ENCODE measurements at places on chromosomes 2 and 18.

GRCh38 chr2:14513903-14514302 is 118.6 kb upstream of the LRATD1 start:
- DNase-seq: no peak

- DNase-seq: no peak
Measured at GRCh38 chr18:55647331-55647730, 59.3 kb upstream of the TCF4 start.

- no peak for DNase-seq
Measured at GRCh38 chr2:218788529-218789255, 6.7 kb downstream of the CYP27A1 start.

- DNase-seq: peak; percentile 61
Measured at GRCh38 chr2:208072250-208072892, 47.0 kb upstream of the PLEKHM3 start.

DNA sequence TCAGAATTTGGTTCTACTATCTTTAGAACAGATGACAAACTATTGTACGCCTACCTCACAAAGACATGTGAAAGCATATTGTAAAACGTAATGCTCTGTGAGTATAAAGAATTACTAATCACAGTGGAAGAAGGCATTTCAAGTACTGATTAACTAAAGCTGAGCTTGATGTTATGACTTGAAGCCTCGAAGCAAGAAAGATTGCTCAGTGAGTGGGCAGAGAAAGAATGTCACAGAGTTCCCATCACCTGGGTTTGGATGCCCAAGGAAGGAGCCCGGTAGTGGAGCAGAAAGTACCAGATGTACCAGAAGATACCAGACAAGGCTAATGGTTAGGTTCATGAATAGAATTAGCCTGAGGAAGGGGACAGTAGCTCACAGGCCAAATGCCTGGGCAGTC is 39.5 kb upstream of the FAM110C start:
- no peak for DNase-seq

DNA sequence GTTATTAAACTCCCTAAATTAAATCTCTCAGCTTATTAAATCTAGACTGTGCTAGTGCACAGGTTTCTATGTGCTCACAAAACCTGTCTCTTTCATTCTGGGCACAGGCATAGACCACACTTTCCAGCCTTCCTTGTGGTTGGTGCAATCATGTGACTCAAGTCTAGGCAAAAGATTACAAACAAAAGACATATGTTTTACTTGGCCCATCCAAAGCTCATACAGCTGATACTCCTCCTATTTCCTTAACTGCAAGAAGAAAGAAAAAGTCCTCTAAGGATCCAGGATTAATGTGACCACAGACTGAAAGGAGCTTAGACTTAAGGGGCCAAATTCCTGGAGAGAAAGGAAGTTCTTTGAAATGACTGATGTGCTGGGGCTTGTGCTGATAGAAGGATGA is 731.3 kb upstream of the RAB6C start:
- no peak for DNase-seq

DNA sequence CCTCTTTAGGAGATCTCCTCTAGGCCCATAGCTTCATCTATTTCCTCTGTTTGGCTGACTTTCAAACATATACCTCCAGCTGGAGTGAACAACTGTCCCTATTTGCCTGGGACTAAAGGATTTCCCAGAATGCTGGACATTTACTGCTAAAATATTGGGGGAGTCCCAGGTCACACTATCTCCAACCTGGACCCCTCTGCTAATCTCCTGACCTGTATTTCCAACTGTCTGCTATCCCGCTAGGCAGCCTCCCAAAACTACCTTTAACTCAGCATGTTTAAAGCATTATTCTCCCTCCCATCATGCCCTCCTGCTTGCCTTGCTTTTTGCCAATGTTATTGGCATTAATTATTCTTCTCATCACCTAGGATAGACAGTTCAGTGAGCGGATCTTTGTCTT is 77.1 kb downstream of the THADA start:
- no peak for DNase-seq

DNA sequence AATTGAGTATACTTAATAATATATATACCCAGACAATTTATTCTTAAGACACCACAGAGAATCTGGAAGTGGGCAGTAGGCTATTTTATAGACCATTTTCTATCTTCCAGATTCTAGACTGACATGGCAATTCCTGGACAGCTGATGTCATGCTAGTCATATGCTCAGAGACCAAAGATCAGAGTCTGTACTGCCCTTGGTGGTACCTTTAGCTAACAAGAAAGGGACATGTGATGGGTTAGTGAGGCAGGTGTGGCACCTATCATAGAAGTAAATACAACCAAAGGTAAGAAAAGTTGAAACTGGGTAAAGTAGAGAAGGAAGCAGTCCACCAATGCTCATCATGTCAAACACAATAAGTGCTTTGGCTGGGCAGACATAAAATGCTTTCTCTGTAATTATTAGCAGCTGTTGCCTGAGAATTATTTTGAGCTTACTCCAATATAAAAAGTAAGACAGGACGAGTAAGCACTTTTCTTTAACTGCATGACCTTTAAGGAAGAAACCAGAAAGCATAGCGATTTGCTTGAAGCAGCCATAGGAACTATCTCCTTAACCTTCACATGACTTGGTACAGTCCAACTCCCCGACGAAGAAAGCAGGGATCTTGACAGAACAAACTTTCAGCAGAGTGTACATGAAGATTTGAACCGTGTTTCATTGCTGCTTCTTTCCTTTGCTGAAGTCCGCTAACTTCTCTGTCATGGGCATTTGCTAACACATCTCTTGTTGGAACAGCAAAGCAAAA is 47.1 kb downstream of the SLC40A1 start:
- no peak for DNase-seq

DNA sequence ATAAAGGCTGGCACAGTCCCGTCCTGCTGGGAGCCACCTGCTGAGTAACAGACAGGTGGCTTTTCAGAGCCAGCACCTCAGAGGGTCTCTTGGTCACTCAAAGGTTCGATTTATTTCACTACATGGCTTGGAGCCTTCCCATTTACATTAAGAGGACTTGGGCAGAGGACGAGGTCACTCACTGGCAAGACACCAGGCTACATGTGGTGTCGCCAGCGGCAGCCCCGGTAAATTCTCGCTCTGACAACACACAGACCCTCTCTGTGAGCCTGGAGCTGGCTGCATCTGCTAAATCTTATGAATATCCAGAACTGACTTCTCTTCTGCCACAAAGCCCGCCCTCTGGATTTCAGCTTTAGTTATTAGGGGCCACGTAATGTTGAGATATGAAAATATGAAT is 254.7 kb downstream of the VAPA start:
- DNase-seq: no peak

DNA sequence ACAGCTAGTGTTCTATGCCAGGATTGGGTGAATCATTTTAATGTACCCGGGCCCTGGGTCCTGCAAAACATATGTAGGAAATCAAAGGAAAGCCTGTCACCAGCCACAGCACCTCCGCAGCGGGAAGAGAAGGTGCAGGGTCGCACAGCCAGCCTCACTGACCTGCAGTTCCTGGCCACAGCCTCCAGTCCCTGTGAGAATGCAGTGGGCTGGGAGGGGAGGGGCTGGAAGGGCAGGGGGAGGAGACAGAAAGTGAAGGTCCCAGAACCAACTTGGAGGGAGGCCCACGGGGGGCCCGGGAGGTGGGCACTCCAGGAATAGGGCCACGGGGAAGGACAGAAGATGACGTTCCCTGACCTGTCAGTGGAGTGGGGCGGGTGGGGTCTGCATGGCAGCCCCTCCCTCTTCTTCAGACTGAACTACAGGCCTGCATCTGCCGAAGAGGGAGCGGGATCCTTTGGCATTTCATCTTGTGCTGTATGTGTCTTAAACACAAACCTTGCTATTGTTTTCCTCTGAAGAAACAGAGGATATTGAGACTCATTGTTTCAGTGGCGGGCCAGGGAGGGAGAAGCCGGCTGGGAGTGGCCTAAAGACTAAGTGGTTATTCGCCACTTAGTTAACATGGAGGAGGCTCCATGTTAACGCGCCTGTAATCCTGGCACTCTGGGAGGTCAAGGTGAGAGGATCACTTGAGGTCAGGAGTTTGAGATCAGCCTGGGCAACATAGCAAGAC is 7.5 kb downstream of the MAL start:
- DNase-seq: no peak

DNA sequence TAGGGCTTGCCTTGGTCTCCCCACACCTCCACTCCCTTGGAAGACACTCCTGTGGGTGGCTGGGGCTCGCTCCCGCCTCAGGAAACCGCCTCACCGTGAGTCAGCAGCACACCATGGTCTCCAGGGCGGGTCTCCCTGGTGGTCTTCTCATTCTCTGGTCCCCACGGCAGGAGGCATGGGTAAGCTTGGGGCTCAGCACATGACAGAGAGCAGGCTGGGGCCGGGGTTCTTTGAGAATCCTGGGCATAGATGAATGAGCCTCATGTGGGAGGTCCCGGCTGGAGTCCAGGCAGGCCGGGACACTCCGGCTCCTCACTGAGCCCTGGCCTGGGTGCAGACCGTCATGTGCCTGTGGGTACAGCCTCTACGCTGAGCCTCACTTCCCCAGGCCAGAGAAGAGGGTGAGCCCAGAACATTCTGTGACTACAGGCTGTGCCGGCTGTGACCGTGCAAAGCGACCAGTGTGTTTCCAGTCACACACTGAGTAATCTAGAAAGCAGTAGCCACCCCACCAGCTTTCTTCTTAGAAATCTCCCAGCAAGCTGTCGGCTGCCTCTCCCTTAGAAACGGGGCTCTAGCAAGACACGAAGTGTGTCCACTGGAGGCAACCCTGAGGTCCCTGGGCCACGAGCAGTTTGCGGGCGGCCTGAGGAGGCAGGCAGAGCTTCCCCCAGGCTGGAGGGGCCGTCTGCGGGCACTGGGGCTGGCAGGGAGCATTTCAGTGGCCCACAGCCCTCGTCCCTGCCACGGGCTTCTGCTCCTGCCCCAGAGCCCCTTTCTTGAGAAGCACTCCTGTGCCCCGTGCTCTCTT is 93.1 kb downstream of the RHOB start:
- no peak for DNase-seq

GRCh38 chr2:161134547-161135518 is 25.4 kb upstream of the TANK start:
- DNase-seq: no peak

DNA sequence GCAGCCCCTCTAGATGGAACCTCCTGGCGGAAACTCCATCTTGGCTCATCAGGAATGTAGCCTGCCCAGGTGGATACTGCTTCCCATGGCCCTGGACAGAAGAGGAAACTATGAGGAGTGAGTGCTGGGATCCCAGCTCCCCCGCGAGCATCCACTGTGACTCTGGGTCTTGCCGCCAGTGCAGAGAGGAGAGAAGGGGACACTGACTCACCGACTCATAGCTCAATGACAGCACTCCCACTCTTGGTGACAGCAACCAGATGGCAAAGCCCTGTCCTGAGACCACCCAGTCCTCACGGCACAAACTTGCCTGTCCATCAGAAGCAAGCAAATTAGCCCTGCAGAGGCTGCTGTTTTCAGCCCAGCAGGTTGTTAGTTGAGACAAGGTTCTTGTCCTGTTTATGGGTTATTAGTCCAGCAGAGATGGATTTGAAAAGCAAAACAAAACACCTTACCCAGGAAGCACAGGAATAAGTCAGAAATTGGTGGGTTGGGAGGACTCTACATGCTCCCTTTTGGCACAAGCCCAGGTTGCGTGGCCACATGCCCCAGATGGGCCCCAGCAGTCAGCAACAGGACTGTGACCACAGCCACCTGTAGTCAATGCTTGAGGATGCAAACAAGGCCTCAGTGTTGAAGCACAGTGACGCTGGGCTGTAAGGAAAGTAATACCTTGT is 111.5 kb upstream of the GLI2 start:
- no peak for DNase-seq

GRCh38 chr2:215532844-215533243 is 97.0 kb upstream of the FN1 start:
- no peak for DNase-seq

- no peak for DNase-seq
Measured at GRCh38 chr2:235293061-235293460, 200.8 kb upstream of the AGAP1 start.

- no peak for DNase-seq
Measured at GRCh38 chr2:218558986-218559385, 9.2 kb downstream of the USP37 start.

DNA sequence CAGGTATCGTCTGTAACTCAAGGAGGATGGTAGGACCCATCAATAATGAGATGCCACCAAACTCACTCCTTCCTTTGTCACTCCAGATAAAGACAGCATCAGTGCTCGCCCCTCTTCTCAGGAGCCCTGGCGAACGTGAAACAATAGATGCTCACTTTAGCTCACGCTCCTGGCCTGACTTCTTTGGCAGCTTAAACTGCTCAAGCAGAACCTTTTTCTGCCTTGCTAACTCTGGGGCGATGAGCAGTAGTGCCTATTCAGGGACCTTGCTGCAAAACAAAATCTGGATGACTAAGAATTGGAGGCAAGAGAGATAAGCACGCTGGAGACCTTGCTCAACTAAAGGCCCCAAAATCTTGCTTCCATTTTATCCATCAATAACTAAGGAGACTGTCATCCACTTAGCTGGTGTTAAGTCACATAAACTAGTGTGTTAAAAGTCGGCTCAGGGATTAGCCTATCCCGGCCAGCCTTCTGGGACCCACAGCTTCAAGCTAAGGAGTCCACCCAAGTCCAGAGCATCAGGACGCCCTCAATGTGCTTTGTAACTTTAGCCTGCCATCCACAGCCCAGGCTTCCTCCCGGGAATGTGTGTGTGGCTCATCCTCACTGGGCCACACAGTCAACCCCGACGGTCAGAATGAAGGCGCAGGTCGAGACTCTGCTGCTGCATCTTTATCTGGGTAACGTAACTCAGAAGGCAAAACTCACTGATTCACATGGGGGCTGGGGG is 38.9 kb downstream of the ZNF516 start:
- no peak for DNase-seq

DNA sequence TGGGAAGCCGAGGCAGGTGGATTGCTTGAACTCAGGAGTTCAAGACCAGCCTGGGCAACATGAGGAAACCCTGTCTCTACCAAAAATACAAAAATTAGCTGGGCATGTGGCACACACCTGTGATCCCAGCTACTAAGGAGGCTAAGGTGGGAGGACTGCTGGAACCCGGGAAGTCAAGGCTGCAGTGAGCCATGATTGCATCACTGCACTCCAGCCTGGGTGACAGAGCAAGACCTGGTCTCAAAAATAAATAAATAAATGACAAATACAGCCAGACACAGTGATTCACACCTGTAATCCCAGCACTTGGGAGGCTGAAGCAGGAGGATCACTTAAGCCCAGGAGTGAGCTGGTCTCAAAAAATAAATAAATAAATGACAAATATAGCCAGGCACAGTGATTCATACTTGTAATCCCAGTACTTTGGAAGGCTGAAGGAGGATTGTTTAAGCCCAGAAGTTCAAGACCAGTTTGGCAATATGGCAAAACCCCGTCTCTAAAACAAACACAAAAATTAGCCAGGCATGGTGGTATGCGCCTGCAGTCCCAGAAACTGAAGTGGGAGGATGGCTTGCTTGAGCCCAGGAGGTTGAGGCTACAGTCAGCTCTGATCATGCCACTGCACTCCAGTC is 6.2 kb downstream of the KANSL3 start:
- no peak for DNase-seq

- no peak for DNase-seq
Measured at GRCh38 chr2:173623438-173624319, 269.0 kb downstream of the CDCA7 start.

GRCh38 chr2:55092439-55092838 is 42.2 kb upstream of the RTN4 start:
- DNase-seq: no peak

Data from CD4-positive, alpha-beta T cell treated with Interleukin-17A for 4 hours (primary cell).